Small intestine (tissue), 16 donors: ENCODE measurements at places on chromosomes 7 and 10.

DNA sequence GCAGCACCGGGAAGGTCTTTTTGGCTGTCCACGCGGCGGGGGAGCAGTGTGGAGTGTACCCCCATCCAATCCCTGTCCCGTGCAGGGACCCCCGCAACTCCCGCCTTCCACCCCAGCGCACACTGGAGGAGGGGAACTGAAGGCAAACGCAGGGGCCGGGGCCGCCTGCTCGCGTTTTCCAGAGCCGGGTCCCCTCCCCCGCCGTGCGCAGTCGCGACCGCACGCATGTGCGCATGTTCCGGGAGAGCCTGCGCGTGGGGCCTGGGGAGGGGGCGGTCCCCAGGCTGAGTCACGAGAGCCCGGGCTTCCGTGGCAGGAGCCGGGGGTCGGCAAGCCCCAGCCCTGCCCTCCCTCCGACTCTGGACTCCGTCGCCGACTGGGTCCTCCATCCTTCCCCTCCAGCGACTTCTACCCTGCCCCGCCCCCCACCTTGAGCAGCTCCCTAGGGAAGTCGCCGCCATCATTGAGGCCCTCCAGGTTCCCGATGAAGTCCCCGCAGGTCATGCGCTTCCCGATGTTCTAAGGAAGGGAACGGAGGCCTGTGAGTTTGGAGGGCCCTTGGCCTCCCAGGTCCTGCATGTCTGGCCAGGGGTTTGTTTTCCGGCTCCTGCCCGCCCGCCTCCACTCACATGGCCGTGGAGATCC lies 8.0 kb downstream of the PSD start:
- peak; percentile 52 for DNase-seq

GRCh38 chr10:42836771-42837468 lies 54.3 kb downstream of the BMS1 start:
- peak; percentile 19 for DNase-seq

DNA sequence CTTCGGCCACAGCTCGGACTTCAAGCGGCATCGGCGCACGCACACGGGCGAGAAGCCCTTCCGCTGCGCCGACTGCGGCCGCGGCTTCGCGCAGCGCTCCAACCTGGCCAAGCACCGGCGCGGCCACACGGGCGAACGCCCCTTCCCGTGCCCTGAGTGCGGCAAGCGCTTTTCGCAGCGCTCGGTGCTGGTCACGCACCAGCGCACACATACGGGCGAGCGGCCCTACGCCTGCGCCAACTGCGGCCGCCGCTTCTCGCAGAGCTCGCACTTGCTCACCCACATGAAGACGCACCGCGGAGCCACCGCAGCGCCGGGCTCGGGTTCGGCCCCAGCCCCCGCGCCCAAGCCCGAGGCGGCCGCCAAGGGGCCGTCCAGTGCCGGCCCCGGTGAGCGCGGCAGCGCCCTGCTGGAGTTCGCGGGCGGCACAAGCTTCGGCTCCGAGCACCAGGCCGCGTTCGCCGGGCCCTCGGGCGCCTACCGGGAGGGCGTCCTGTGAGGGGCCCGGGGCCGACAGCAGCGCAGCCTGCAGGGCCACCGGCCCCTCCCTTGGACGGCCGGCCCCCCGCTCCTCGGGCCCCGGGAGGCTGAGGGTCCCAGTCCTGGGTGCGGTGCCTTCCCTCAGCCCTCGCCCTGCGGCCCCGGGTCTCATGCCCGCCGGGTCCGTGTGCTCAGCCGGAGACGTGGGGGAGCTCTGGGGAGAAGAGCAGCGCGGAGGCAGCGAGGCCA lies 17.2 kb downstream of the ZNF316 start:
- DNase-seq = no peak

- no peak for DNase-seq
Measured at GRCh38 chr7:111094419-111094818, 3.5 kb downstream of the LRRN3 start.

GRCh38 chr10:52283174-52283573 lies 30.9 kb upstream of the DKK1 start:
- DNase-seq = no peak

GRCh38 chr7:94656925-94657731 lies 1.2 kb upstream of the SGCE start:
- peak; percentile 6 for DNase-seq

- peak; percentile 37 for DNase-seq
Measured at GRCh38 chr7:23334482-23335056, 35.4 kb downstream of the MALSU1 start.

- no peak for DNase-seq
Measured at GRCh38 chr10:97596101-97597082, 6.9 kb downstream of the C10orf62 start.

GRCh38 chr7:117173035-117173770 lies 149.7 kb downstream of the WNT2 start:
- DNase-seq = no peak

GRCh38 chr7:108716783-108717182 lies 147.1 kb downstream of the DNAJB9 start:
- no peak for DNase-seq

GRCh38 chr10:101403161-101403560 lies 49.2 kb downstream of the BTRC start:
- no peak for DNase-seq

GRCh38 chr7:101124376-101125056 lies 2.4 kb upstream of the SERPINE1 start:
- DNase-seq = peak; percentile 32

GRCh38 chr7:114784746-114785145 lies 137.1 kb upstream of the MDFIC start:
- DNase-seq = no peak

- no peak for DNase-seq
Measured at GRCh38 chr10:15137636-15138035, 30.9 kb downstream of the NMT2 start.

- DNase-seq = no peak
Measured at GRCh38 chr7:19561121-19561805, 147.6 kb downstream of the POLR1F start.

- no peak for DNase-seq
Measured at GRCh38 chr10:70679498-70679897, 7.2 kb downstream of the ADAMTS14 start.

DNA sequence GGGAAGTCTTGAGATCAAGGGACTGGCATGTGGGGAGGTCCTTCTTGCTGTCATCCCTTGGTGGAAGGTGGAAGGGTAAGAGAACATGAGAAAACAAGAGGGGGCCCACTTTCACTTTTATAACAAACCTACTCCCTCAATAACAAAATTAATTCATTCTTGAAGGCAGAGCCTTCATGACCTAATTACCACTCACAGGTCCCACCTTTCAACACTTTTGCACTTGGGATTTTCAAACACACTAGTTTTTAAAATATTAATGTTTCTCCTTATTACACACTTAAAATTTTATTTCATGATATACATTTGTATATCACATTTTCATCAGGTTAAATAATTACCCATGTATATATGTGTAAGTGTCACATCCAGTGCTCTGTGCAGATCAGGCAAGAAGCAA lies 2.0 kb downstream of the ST7 start:
- no peak for DNase-seq

- DNase-seq = peak; percentile 72
Measured at GRCh38 chr7:47438411-47439029, 143.4 kb downstream of the TNS3 start.

DNA sequence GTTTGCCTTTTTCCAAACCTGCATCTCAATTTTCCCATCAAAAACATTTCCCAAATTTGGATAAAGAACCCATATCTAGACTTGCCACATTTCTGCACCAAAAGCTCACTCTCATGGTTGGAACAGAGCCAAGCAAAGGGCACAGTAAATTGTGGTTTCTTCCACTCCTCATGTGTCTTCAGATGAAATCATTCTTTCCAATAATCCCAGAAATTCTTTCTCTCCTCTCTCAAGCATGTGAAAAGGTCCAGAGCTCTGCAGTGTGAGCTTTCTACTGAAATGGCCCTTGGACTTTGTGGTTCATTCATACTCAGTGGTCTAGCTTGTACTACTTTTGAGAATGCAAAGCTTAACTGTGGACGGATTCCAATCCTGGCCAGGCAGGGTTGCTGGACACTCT lies 19.8 kb downstream of the PRSS2 start:
- no peak for DNase-seq

DNA sequence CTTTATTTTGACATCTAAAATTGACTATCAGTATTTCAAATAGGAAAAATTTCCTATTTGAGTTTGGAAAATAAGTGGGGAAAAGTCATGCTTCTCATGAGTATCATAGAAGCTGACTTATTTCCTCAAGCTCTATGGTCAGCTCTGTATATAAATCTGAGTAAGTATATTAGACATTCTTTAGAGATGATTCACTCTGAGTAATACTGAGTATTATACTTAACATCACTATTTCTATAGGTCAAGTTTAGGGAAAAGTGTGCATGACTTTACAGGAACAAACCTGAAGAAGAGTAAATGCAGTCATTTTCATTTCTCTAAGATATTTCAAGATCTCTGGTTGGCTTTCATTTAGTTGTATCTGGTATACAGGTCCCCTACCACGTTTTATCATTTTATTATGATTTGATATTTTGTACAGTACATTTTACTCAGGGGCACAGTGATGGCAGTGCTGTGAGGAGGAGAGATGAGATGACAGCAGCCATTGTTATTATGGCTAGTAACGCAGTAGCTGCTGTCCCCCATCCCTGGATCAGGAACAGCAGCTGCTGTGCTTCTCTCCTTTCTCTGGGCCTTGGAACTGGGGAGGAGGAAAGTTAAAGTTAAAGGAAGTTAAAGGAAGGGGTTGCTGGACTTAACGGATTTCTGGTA lies 15.2 kb downstream of the SND1 start:
- no peak for DNase-seq

DNA sequence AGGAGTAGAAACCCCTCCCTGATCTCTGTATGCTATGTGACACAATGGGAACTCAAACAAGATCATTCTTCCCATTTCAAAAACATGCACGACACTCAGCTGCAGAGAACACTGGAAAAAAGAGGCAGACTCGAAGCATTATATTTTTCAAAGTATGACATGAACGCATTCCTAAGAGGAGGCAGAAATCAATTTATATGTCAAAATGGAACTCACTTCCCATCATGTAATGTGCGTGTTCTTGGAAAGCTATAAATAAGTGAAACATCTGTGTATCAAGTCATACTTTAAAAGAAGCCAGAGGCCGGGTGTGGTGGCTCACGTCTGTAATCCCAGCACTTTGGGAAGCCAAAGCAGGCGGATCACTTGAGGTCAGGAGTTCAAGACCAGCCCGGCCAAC lies 142.7 kb downstream of the ICA1 start:
- no peak for DNase-seq

- no peak for DNase-seq
Measured at GRCh38 chr7:95095966-95096540, 188.7 kb downstream of the PPP1R9A start.

DNA sequence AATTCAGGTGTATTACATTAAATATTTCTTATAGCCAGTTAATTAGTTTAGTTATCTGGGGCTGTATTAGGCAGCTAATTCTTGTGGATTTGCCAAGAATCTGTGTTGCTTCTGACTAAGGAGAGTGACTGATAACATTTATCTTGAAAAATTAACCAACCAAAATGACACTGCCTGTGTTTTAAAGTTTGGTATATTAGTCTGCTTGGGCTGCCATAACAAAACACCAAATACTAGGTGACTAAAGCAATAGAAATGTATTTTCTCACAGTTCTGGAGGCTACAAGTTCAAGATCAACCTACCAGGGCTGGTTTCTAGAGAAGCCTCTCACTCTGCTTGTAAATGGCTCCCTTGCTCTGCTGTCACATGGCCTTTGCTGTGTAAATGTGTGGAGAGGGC lies 12.9 kb downstream of the EXOC4 start:
- DNase-seq = no peak

- peak; percentile 21 for DNase-seq
Measured at GRCh38 chr7:7746458-7746857, 28.1 kb upstream of the RPA3 start.

DNA sequence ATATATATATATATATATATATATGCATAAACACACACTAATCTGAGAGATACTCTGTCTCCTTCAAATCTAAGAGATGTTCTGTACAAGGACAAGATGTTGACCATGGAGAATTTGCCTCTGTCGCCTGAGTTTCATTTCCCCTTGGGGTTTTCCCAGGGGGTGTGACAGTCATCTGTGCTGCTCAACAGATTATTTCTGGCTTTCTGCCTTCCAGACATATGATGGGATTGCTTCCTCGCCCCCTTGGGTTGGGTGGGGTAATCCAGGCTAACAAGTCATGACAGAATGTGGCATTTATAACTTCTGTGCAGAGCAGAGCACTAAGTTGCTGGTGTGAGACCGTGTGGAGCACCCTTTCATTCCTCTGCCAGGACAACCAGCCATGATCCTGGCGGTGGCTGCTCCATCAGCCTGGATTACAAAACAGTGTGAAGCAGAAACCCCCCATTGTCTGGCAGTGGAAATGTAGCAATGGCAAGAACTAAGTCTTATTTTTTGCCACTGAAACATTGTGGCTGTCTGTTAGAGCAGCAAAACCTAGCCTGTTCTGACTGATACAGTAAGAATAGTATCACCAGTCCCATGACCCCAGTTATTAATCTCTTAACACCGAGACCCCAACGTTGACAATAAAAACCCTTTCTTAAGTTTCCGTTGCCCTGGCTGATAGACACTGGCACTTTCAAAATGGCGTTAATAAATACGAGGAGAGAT lies 13.7 kb upstream of the USP6NL start:
- DNase-seq = no peak

- DNase-seq = no peak
Measured at GRCh38 chr7:55100544-55101327, 81.9 kb downstream of the EGFR start.

DNA sequence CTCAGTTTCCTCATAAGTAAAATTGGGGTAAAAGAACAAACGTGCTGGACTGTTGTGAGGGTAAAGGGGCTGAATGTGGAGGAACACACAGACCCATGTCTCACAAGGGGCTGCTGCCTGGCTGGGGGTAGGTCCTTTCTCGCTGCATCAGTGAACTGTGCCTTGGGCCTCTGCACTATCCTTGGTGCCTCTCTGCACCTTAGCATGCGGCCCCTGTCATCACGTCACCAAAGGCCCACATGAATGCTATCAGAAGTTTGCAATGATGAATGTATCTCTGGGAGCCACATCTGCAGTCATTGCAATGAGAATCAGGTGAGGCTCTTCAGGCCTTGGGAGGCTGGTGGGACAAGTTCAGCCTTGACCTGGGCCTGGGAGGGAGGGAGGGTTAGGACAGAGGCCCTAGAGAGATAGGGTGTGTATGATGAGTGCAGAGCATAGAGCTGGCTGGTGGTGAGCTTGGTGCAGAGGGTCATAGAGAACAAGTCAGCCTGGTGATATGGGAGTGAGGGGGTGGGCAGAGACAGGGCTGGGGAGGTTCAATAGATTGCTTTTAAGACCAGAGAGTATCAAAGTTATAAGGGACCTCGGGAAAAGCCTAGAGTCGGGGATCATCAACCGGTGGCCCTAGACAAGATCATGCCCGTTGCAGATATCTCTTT lies 308.4 kb downstream of the RPS24 start:
- no peak for DNase-seq

GRCh38 chr10:122457934-122458333 lies 3.4 kb upstream of the HTRA1 start:
- DNase-seq = no peak

DNA sequence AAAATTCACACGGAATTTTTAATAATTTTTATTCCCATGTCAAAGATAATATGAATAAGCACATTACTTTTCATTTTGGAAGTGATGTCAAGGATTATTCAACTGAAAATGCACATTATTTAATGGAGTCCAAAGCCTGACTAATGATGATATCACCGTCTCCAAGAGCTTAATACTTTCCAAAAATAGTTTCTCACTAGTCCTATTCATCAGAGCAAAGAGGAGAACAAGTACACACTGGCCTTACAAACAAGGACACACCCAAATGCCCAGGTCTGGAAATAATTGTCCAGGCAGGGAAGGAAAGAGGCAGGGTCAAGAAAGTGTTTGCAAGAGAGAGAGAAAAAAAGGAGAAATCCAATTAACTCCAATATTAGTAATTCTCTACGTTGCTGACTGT lies 216.8 kb upstream of the CCDC6 start:
- no peak for DNase-seq
